ENCODE measurements at places on chromosomes 7 and 10. TPM values are rescaled to one million over a fixed set of nuclear protein-coding genes. Genes with fewer than 3 reads are reported as not detected.

- H3K4me3 ChIP-seq = no peak overlapping the region
- no peaks in the 10 kb centered on the region for H3K36me3 ChIP-seq
- no peak for DNase-seq
- H3K27ac ChIP-seq = no peak overlapping the region
- no peaks in the 10 kb centered on the region for H3K4me1 ChIP-seq
- no peaks in the 10 kb centered on the region for H3K27me3 ChIP-seq
These were observed 696.4 kb downstream of the INHBA start for GRCh38 chr7:41006306-41006995.

DNA sequence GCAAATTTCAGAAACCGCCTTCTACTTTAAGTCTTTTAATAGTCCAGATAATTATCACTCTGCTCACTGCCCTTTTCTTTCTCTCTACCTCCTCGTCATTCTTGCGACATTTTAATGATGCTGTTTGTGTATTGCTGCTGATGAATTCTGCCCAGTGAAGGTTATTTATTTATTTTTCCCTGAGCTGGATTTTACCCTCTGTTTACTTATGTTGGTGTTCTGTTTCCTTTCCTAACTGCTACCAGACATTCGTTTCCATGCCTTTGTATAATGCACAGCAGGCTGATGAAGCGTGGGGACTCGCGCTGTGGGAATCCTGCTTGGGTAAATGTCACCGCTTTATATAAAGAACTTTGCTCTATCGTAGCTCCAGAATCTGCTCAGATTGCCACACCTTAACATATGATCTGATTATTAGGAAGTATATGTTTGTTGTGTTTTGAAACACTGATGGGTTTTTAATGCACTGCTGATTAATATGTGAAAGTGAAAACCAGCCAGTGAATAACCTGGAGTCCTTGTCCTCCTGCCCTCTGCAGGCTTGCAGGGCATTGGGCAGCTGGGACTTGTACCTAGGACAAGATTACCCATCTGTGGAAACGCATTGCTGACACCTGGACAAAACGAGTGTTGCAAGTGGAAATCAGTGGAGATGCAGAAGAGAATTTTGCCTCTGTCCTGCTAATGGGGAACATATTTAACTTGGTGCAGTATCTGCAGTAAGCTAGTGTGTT, 291.5 kb downstream of the SDK1 start:
- no peaks in the 10 kb centered on the region for H3K4me1 ChIP-seq
- H3K27me3 ChIP-seq = no peaks in the 10 kb centered on the region
- H3K27ac ChIP-seq = no peak overlapping the region

DNA sequence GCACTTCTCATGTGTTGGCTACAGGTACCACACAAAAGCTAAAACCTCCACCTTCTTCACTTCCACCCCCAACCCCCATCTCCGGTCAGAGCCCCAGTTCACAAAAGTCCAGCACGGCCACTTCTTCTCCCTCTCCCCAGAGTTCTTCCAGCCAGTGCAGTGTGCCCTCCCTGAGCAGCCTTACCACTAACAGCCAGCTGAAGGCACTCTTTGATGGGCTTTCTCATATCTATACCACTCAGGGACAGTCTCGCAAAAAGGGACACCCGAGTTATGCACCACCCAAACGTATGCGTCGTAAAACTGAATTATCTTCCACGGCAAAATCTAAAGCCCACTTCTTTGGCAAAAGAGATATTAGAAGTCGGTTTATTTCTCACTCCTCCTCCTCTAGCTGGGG, 135.7 kb upstream of the SAMD8 start:
- H3K4me1 ChIP-seq = peaks cover 25% of the 10 kb centered on the region
- H3K27me3 ChIP-seq = no peaks in the 10 kb centered on the region
- no peak overlapping the region for H3K27ac ChIP-seq
- peaks cover 44% of the 10 kb centered on the region for H3K36me3 ChIP-seq

The IRF5 gene
- 6.7 TPM for total RNA-seq

The CPXM2 gene
- total RNA-seq = not detected

The ITPRID1 gene
- total RNA-seq = not detected
